ENCODE measurements at places on chromosomes 7 and 10.

- no peak for DNase-seq
Measured at GRCh38 chr10:61487506-61487905, 34.3 kb upstream of the TMEM26 start.

- DNase-seq, result no peak
Measured at GRCh38 chr7:42931447-42931833, 534 bp downstream of the PSMA2 start.

- no peak for DNase-seq
Measured at GRCh38 chr7:72152161-72153131, 259.7 kb downstream of the CALN1 start.

DNA sequence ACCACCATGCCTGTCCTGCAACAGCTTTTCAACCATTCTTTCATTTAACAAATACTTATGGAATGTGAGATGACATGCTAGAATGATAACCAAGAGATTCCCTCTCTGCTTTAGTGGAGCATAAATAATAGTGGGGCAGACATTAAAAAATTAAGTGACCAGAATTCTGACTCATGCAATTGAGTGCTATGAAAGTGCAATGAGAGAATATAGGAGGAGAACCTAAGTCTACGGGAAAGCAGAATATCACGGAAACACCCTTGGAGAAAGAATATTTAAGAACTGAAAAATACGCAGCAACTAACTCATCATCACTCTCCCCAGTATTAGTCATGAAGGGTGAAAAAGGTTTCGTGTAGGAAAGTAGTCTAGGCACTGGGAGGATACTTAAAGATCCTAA, 7.1 kb downstream of the KIF5B start:
- DNase-seq, result no peak

GRCh38 chr7:15370441-15370840, 191.4 kb downstream of the AGMO start:
- DNase-seq, result no peak

- DNase-seq, result no peak
Measured at GRCh38 chr7:19336836-19337383, 191.7 kb upstream of the FERD3L start.

- DNase-seq, result peak; percentile 11
Measured at GRCh38 chr10:103859161-103860086, 4.0 kb upstream of the SH3PXD2A start.

Measured in stimulated activated CD8-positive, alpha-beta memory T cell treated with anti-CD3 and anti-CD28 coated beads, Interleukin-2, amount 100 ng/mL, for 1 hour (primary cell).